ENCODE measurements at places on chromosomes 11 and 22.

- no peak for DNase-seq
Observed at GRCh38 chr22:37167176-37167980, 17.7 kb upstream of the IL2RB start.

GRCh38 chr22:42860968-42861367, 3.9 kb upstream of the ARFGAP3 start:
- no peak for DNase-seq

DNA sequence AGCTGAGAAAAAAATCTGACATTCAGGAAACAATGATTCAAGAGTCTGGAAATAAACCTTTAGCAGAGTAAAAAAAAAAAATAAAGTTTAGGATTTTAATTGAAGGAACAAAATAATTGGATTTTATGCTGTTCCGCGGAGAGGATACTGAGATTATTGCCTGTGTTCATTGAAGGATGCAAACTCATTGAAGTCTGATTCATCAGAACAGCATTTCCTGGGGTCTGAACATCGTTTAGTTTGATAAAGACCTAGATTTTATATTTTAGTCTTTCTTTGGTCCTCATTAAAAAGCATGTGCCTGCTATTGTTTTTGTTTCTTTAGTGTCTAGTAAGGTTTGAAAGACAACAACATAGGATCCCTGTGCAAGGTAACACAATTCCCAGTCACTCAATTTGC, 4.5 kb downstream of the TLCD5 start:
- DNase-seq: no peak

DNA sequence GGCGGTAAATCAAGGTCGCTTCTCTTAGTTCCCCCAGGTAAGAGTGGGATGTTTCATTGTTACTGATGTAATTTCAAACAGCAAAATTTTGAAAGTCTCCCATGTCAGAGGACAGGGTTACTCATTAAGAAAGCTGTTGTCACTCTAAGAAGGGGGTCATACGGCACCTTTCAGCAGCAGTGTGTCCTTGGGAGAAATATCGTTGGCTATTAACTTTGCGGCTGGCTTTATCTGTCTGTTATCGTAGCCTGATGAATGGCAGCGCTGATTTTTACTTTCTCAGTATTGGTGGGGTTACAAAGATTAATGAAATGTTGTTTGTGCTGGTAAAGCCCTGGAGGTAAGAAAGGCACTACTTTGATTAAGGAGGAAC, 27.5 kb upstream of the FBXO3 start:
- no peak for DNase-seq

- DNase-seq: no peak
Observed at GRCh38 chr11:12202661-12203310, 92.4 kb downstream of the MICAL2 start.

DNA sequence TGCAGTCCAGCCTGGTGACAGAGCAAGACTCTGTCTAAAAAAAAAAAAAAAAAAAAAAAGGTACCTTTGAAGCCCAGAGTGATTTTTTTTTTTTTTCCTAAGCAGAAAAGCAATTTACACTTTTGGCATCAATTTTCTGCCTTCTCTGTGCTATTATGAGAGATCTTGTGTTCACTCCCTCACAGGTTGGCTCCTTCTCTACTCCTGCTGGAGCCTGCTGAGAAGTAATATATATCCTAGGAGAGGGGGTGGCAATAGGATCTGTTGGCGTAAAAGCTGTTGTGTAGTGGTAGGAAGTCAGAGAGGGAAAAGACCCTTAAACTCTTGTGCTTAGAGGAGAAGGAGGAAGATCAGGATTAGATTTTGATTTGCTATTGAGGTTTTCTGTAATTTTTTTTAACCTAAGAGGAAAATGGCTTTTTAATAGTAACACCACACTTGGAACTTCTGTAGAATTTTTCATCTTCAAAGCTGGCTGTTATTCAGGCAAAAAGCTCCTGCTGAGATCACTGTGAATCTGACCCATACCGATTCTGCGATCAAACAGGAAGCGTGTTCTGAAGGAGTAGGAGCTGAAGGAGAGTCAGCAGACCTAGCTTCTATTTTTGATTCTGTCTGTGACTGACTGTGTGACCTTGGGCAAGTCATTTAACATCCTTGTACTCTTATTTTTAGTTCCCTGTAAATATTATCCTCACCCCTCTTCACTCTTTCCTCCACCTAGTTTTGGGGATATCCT, 77.7 kb downstream of the TRIM44 start:
- no peak for DNase-seq

DNA sequence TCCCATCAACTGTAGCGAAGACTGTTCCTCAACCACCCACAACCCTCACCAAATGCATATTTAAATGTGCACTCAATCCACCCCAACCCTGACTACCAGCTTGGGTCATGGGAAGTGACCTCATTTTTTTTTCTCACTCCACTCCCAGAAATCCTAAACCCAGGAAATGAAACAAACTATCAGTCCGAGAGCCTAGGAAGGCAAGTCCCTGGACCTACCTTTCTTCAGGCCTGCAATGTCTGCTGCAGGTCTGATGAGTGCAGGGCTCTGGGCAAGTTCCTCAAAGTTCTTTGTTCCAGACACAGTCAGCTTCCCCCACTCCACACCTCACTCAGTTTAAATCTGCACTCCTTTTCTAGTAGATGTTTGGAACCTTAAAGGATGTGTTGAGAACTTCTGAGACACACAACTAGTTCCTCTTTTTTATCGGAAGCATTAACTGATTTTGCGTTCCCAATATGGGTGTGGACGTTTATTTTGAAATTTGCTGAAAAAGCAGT, at the start of gene MS4A4E:
TSS of gene MS4A4E (minus strand) at position 398 of the 500 bp plus-strand sequence. CDS start 13,082 bp downstream, outside the sequence.
- DNase-seq: peak; percentile 83

GRCh38 chr11:102705626-102706025, at the start of gene MMP27:
Gene MMP27, minus strand, starts transcription at chr11:102705769. Its CDS starts 55 bp downstream, at chr11:102705714.
- DNase-seq: no peak

DNA sequence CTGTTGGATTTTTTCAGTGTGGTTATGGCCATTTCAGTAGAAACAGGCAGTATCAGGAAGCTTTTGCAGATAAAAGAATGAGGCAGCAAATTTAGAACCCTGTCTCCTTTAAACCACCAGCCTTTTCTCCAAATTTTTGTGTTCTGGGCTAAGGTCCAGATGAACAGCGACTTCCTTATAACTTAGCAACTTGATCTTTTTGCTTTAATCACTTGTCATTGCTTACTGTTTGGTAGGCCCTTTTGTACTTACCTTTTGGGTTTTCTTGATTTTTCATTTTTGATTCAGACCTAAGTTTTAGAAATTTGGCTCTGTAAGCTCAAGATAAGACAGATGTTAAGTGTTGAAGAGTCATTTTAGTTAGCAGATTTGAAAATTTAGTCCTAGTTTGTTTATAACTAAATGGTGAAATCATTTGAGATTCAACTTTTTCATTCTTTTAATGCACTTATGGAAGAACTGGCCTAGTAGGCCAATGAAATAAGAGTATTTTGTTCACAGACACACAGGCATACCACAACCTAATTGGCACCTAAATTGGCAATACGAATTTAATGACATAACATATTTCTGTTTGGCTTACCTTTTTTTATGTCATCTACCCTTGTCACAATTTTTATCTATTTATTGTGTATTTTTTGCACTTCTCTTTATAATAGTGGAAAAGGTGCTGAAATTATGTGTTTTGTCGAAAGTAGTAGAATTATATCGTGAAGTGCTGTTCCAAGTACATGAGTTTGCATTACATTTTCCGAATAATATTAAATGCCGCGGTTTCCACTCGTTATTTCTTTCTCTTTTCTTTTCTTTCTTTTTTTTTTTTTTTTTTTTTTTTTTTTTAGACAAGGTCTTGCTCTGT, 2.1 kb downstream of the RTN3 start:
- DNase-seq: peak; percentile 88

DNA sequence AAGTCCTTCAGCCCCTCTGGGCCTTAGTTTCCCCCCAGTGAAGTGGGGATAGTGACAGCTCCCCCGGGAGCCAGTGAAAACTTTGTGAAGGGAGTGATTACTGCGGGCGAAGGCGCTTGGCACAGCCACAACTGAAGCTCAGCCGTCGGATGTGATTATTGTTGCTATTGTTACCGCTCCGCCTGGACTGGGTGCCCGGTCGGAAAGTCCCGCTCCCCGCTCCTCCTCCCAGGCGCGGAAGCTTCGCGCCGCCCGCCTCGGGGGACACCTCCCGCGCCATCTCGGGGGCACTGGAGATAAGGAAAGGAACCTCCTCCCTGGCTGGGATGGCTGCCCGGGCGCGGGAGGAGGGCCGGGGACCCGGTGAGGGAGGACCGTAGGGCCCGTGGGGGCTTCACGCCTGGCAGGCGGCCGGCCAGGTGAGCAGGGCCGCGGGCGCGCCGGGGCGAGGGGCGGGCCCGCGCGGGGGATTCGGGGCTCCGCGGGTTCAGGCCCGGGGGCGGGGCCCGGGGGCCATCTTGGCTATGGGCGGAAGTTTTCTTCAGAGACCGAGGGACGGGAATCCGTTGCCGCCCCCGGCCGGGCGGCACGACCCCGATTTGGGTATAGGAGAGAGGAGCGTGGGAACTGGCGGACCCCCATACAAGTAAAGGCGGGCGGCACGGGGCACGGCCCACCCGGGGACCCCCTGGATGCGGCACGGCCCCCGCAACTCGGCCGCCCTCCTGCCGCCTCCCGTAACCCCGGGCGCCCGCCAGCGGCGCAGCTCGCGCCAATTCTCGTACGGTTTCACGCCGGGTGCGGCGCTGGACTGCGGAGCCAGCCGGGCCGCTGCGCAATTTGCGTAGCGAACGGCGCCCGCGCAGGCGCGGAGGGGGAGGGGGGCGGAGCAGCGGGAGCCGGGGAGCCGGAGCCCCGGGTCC, at the start of gene GPR137:
TSS of gene GPR137 (plus strand) at position 887 of the 923 bp plus-strand sequence. CDS start 677 bp downstream, outside the sequence.
- DNase-seq: peak; percentile 92

DNA sequence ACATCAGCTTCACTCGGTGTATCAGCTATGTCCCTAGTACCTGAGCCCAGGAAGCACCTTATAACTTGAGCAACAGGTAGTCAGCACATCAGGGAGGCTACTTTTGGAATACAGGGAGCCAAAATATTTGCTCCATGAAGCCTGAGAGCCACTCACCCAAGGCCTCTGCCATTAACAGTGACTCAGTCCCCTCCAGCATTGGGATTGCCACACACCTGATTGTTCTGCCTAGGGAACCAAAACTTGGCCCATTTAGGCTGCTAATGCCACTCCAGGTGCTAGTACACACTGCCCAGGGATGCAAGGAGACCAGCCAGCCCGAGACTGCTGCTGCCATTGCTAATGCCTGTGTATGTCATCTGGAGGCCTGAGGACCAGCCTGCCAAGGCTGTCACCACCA, 773.6 kb upstream of the TENM4 start:
- no peak for DNase-seq

GRCh38 chr11:94128291-94128745, 323 bp upstream of the PANX1 start:
- peak; percentile 61 for DNase-seq

DNA sequence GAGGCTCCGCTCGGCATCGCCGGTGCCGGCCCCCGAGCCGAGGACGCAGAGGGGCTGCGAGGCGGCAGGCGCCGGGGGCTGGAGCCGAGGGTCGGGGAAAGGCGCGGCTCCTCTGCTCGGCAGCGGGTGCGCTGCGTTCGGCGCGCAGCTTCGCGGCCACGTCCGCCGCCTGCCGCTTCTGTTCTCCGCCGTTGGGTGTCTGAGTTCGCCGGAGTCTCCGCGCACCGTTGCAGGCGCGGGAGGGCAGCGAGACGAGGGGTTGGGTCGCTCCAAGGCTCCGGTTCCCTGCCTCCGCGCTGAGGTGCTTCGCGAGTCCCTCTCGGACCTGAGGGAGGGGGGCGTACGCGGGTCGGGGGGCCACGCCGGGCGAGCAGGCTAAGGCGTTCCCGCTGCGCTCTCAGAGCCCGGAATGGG, 347 bp downstream of the MN1 start:
- DNase-seq: peak; percentile 61

- DNase-seq: no peak
Observed at GRCh38 chr11:131219646-131220045, 150.8 kb upstream of the NTM start.

DNA sequence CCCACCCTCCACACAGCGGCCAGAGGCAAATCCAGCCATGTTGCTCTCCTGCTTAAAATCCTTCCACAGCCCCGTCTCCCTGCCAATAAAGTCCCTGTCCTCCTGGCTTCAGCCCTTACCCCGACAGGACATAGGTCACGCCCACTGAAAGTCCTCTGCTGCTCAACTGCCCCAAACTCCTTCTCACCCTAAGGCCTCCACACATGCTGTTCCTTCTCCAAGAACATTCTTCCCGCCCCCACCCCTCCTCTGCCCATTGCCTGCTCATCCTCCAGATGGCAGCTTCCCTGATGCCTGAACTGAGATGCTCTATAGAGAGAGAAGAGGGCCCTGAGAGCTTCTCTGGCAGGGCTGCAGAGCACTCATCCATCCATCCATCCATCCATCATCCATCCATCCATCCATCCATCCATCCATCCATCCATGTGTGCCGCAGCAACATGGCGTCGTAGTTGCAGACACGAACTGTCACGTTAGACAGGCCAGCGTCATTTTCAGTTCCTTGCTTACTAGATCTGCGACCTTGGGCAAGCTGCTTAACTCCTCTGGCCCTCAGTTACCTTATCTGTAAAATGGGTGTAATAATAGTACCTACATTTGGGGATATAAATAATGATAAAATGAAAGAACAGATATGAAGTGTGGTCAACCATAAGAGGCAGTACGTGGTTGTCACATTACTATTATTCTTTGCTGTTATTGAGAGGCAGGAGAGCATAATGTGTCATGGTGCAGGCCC, 9.4 kb downstream of the NPTXR start:
- DNase-seq: no peak

GRCh38 chr22:27867085-27867952, 51.7 kb downstream of the PITPNB start:
- no peak for DNase-seq

DNA sequence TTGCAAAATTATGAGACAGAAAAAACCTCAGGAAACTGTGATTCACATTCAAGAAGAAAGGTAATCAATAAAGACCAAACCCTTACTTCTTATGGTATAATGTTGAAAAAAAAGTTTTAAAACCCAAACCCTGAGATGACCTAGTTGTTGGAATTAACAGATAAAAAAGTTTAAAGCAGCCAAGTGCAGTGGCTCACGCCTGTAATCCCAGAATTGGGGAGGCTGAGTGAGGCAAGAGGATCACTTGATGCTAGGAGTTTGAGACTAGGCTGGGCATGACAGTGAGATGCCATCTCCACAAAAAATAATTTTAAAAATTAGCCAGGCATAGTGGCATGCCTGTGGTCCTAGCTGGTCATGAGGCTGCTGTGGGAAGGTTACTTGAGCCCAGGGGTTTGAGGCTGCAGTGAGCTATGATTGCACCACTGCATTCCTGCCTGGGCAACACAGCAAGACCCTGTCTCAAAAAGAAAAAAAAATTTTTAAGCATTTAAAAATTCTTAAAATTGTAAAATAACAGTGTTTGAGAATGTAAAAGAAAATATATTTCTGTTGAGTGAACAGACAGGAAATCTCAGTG, 85.1 kb downstream of the EFCAB6 start:
- DNase-seq: no peak

DNA sequence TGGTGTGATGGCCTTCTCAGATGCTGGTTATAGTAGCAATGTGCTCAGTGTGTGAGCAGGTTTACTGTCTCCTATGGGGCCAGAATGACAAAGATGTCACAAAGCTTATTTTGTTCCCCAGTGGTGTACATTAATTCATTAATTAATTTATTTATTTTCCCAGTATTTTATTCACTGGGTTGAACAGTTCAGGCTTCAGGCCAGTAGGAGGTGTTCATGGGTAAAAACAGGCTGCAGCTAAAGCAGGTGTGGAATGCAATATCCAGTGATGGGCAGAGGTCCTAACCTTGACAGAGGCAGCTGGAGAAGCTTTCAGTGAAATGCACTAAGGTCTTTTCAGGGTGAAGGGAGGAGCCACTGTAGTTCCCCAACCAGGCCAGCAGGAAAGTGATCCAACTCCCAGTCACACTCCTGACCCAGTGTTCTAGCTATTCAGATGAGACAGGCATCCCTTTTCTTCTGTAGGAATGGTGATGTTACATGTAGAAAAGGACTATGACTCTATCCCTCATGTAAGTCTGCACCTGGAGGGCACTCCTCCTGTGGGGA, 7.8 kb upstream of the FANCF start:
- DNase-seq: no peak

Measured in hematopoietic multipotent progenitor cell treated with erythropoietin and hydrocortisone succinate and interleukin-3 and kit ligand, for 4 days (in vitro differentiated cells).